ENCODE measurements at places on chromosomes 12 and 14.

DNA sequence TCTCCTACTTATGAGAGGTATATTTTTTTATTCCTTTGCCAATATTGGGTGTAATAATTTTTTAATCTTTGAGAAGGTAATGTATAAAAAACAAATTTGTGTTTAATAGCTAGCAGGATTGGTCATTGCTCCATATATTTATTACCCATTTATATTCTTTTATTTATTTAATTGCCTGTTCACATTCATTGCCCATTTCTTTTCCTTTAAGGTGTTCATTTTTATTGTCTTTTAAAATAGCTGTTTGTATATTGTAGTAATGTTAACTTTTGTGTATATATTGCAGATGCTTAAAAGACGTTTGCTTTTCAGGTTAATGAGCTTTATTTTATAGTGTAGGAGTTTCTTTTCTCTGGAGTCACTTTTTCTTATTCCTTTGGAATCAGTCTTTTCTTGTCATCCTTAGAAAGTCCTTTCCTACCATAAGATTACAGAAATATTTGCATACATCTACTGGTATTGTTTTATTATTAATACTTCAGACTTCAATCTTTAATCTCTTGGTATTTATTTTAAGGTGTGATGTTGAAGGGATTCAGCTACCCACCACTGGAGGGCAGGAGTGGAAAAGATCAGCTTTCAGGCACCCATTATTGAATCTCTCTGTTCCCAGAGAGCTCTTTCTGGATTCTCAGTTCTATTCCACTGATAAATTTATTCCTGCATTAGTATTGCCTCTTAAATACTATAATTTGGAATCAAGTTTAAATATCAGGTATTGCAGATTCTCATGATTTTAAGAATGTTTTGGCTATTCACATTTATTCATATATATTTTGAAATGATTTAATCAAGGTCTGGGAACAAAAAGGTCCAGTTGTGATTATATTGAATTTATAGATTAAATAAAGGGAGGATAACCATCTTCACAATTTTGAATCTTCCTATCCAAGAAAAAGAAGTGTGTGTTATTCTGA is 17.3 kb downstream of the PPM1A start:
- peak; percentile 14 for DNase-seq

DNA sequence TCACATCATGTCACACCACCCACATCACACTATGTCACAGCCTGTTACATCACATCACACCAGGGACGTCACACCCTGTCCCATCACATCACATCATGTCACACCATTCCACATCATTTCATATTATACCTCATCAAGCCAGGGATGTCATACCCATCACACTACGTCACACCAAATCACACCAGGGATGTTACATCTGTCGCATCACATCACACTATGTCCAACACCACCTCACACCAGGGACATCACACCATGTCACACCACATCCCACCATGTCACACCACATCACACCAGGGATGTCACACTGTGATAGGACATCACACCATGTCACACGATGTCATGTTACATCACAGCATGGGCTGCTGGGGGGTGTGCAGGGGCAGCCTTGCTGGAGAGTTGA is 110.6 kb downstream of the TMEM121 start:
- DNase-seq = no peak

DNA sequence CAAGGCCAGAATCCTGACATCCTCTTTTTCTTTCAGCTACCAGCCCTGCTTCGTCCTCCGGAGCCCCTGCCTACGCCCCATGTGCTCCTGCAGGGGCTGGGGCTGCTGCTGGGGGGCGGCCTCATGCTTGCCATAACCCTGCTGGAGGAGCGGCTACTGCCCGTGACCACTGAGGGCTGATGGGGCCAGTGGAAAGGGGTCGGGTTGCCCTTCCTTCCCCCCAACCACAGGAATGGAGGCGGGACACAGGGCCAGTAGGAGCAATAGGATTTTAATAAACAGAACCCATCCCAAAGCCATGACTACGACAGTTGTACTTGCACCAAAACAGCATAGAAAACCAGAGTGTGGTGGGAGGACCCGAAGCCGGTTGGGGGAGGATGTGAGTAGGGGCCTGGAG is 7.7 kb downstream of the SLC39A5 start:
- DNase-seq = no peak

- peak; percentile 34 for DNase-seq
These were observed 12.2 kb downstream of the EIF5 start for GRCh38 chr14:103346286-103346685.

DNA sequence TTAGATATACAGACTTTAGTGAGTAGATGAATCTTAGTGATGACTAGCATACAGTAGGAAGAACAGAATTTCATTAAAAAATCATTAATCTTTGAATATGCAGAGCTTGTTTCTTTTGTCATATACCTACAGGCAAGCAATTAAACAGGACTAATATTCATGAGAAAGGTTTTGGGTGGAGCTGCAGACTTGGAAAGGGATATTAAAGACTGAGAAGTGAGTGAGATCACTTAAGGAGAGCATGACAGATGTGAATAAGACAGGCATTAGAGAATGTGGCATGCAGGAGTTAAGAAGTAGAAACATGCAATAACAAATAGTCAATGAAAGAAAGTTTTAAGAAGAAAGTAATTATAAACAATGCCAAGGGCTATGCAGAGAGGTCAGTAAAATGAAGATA is 187.7 kb downstream of the TMTC3 start:
- no peak for DNase-seq

Measured in fibroblast of gingiva (primary cell).